ENCODE measurements at places on chromosomes 16 and 17. TPM values are rescaled to one million over a fixed set of nuclear protein-coding genes. Genes with fewer than 3 reads are reported as not detected.

Gene MC1R
- 1.2 TPM for total RNA-seq

Gene SLC13A2
- total RNA-seq, result not detected

Gene CDH11
- 70.6 TPM for total RNA-seq

Gene KRT31
- total RNA-seq, result not detected

Gene OR4D1
- total RNA-seq, result not detected

Gene DOC2B
- total RNA-seq, result 1.7 TPM

Gene PKD1
- 74.2 TPM for total RNA-seq

Gene NRN1L
- not detected for total RNA-seq

Gene CTRB1
- total RNA-seq, result not detected

Gene HOXB3
- total RNA-seq, result 2.7 TPM

Gene CCL4L2
- 0.48 TPM for total RNA-seq
